ENCODE measurements at places on chromosomes 3 and 15.

- no peak for DNase-seq
Measured at GRCh38 chr15:47987461-47987860, 133.3 kb upstream of the SLC24A5 start.

GRCh38 chr15:37682304-37682703 is 252.1 kb upstream of the TMCO5A start:
- DNase-seq: no peak

- no peak for DNase-seq
Measured at GRCh38 chr3:132242790-132243189, 74.4 kb upstream of the ACP3 start.

DNA sequence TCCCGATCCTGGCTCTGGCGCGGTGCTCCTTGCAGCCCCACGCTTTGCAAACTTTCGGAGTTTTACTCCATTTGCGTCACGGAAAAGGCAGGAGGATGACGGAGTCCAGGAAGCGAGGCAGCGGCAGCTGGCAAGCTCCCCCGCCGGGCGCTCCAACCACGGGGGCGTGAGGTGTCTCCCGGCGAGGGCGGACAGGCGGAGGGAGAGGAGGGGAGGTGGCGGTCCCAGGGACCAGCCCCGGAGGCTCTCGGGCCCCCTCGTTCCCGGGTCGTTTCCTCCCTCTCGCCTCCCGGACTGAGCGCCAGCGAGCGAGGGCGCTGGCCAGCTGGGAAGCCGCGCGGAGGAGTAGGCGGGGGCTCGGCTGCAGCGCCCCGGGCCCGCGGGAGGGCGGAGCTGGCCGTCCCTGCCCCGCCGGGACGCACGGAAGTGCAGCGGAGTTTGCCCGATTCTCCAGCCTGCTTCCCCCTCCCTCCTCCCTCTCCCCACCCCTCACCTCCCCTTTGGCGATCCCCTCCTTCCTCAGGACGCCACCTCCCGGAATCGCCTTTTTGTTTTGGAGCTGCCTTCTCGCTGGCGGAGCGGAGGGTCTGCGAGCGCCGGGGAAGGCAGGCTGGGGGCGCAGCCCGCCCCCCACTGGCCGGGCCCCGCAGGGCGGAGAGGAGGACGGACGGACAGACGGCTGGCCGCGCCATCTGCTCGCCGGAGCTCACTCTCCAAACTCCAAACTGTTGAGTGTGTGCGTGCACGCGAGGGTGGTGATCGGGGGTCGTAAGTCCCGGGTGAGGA is at the start of gene SNX33:
SNX33 (plus strand) TSS at position 543 of the 786 bp plus-strand sequence. CDS start 1,191 bp downstream, outside the sequence.
- DNase-seq: peak; percentile 55

- DNase-seq: no peak
Measured at GRCh38 chr3:197487911-197488391, 67.8 kb downstream of the BDH1 start.

DNA sequence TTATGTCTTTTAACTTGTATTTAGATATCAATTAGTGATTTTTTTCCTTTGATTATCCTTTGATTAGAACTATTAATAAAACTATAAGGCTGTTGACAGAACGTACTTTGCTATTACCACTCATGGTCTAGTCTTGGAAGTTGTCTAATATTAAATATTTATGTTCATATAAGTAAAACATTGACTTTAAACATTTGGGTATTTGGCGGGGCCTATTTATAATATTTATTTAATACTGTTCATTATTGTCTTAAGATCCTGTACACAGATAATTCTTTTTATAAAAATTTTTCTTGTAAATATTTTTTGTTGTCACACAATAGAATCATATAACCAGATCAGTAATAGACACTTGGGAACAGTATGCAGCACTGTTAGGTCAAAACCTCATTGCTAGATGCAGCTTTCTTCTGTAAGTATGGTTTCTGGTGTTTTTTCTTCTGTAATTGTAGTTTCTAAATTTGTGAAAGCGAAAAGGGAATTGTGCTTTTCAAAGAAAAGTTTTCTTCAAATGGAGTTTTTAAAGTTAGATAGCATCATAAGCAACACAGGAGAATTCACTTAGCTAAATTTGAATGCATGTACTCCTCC is 93.4 kb downstream of the FNDC3B start:
- DNase-seq: no peak

- DNase-seq: no peak
Measured at GRCh38 chr3:127909646-127910045, 5.4 kb upstream of the KBTBD12 start.

GRCh38 chr3:10493202-10493589 is 12.2 kb downstream of the ATP2B2 start:
- DNase-seq: no peak

DNA sequence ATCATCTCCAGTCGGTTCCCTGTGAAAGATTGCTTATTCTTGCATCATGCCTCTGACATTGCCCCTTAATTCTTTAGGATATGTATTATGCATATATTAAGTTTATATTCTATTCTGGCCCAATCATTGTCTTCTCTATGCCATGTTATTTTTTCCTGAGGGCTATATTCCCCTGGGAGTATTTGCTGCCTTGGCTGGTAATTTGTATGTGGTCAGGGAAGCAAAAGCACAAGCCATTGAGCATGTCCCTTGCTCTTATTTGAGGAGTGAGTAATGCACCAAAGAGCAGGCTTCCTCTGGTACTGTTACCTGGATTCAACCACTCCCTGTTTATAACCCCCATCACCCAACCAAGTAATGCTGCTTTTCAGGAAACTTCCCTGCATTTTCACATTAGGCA is 36.3 kb downstream of the STAC start:
- DNase-seq: no peak

GRCh38 chr3:43497905-43498365 is 123.9 kb downstream of the ANO10 start:
- DNase-seq: no peak

GRCh38 chr3:149581681-149582370 is 76.0 kb downstream of the WWTR1 start:
- DNase-seq: no peak

DNA sequence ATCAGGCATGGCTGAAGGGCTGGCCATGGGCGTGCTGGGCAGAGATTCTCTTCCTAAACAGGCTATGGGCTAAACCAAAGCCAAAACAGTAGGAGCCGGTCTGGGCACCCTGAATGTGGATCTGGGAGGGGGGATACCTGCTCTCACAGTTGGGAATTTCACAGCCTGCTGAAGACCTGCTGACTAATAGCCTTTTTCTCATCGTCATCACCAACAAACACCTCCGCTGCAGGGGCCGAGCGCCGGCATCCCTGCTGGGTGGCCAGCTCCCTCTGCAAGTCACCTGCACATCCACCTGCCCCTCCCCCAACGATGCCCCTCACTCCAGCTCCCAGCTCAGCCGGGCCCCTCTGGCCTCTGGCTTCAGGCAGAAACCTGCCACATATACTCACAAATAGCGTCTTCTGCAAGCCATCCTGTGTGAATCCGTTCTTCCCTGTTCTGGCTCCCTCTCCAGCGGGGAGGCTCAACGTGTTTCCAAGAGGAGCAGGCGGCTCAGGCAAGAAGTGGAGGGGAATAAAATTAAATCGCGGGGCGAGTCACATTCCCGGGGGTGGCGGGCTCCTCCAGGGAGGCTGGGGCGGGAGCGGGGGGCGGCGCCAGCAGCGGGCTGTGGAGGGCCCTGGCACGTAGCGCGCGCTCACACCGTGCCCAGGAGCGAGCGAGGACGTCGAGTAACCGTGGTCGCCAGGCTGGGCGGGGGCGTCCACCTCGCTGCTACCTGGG is 466 bp downstream of the IQSEC1 start:
- DNase-seq: no peak

DNA sequence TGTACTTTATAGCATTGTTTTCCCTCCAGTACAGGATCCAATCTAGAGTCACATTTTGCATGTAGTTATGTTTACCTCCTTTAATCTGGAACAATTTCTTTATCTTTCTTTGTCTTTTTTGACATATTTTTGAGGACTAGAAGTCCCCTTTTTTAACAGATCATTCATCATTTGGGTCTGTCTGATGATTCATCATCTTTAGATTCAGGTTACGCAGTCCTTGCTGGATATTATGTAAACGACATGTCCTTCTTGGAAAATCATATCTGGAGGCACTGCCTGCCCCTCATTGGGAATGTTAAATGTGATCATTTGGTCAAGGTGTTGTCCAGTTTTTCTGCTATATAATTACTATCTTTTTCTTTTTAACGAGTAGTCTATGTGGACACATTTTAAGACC is 18.3 kb downstream of the TGM4 start:
- no peak for DNase-seq
